ENCODE measurements at places on chromosomes 4 and X. TPM values are rescaled to one million over a fixed set of nuclear protein-coding genes. Genes with fewer than 3 reads are reported as not detected.

DNA sequence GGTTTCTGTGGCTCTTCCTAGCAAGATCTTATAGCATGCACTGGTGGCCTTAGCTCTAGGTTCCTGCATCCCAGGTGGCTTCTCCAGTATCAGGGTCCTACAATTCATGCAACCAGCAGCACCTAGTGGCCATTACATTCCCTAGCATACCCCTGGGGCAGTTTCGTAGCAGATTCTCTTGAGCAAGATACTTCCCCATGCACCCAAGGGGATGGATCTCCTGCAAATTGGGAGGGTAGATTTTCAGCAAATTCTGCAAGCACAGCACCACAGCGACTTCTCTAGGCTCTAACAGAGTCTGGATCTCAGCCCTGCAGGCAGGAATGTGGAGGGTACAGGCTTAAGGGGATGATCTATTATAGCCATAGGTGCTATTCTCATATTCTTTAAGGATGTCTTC, 13.1 kb upstream of the SLC9B1 start:
- DNase-seq = no peak

DNA sequence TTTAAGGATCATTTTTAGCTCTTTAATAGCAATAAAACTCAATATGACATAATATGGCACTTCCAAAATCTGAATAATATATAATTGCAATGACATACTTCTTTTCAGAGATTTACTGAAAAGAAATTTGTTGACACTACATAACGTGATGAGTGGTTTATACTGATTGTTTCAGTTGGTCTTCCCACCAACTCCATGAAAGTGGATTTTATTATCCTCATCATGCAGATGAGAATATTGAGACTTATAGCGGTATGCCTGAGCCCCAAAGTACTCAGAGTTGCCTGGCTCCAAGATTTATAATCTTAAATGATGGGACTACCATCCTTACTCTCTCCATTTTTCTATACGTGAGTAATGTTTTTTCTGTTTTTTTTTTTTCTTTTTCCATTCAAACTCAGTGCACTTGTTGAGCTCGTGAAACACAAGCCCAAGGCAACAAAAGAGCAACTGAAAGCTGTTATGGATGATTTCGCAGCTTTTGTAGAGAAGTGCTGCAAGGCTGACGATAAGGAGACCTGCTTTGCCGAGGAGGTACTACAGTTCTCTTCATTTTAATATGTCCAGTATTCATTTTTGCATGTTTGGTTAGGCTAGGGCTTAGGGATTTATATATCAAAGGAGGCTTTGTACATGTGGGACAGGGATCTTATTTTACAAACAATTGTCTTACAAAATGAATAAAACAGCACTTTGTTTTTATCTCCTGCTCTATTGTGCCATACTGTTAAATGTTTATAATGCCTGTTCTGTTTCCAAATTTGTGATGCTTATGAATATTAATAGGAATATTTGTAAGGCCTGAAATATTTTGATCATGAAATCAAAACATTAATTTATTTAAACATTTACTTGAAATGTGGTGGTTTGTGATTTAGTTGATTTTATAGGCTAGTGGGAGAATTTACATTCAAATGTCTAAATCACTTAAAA, 15.3 kb downstream of the ALB start:
- no peak for DNase-seq

GRCh38 chr4:766559-767283, 59.2 kb downstream of the CPLX1 start:
- peak; percentile 37 for DNase-seq

GRCh38 chr4:125522992-125523391, 208.2 kb downstream of the FAT4 start:
- DNase-seq = no peak

DNA sequence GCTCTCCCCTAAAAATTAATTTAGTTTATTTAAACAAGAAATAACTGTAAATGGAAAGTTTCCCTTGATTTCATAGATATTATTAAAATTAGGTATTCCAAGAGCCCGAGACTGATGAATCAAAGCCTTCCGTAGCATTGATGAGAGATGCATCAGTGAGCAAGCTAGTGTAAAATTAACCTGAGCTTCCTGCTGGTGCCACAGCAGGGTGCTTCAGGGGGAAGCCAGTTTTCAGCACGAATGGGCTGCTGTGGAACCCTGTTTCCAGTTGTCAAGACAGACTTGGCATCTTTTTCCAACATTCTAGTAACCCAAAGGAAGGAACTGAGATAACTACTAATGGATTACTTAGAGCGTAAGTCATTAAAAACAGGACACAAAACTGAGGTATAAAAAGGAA, 221.7 kb downstream of the RBMX2 start:
- DNase-seq = no peak

- no peak for DNase-seq
Observed at GRCh38 chr4:150268444-150268843, 190.2 kb downstream of the DCLK2 start.

DNA sequence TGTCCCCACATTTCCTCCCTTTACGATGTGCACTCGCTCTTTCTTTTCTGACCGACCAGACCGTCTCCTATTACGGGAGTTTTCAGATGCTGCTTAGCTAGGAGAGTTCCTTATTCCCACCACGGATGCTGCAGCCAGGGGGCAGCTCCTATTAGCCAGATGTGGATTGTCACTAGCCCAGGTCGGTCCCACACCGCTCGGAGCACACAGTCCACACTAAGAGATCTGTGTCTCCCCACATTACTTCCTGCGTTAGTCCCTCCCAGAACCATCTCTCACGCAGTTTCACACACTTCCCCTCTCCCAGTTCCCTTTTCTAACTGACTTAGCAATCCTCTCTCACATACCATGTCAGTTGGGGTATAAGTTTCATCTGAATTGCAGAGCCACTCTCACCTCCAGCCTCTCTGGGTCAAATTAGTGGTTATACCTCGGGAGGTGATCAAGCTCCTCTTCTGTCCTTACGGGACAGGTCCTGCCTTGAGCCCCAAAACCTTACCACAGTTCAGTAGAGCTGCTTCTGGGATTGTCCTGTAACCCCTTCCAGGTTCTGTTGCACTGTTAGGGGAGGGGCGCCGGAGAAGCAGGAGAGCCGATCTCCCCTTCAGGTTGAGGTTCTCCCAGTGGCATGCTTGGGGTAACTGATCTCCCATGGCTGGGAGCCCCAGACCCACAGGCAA, 28.2 kb downstream of the SULT1E1 start:
- DNase-seq = peak; percentile 78

DNA sequence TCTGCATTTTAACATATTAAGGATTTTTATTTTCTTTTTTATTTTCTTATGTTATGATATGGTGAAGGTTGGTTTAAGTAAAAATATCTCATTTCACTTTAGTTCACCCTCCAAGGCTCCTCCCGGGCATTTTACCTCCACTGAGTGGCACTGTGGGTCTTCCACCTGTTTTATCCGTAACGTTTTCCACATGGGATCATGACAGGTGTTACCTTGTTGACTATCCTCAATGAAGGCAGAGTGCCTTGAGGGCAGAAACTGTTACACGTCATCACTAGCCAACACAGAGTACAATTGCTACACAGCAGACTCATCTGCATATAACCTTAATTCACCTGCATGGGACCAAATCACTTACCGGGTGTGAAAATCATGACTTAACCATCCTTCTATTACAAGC, 105.8 kb downstream of the GEMIN8 start:
- no peak for DNase-seq

- no peak for DNase-seq
Observed at GRCh38 chr4:110878413-110878812, 255.5 kb upstream of the PITX2 start.

- no peak for DNase-seq
Observed at GRCh38 chr4:560061-560460, 16.0 kb downstream of the TMEM271 start.

DNA sequence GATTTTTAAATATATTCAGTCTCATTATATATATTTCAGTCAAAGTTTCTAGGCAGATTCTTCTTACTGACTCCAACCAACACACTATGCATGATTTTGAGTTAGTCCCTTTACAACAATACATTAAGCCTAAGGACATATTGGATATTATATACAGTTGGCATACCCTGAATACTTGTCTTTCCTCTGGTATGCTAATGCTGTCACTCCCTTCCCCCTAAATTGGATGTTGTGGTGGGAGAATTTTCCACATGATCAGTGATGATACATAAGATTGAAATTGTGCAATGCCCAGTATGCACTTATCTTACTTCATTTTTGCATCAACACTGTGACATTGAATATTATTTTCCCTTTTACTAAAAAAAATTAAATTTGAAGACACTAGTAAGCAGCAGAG, 935.2 kb downstream of the PCDH7 start:
- no peak for DNase-seq

DNA sequence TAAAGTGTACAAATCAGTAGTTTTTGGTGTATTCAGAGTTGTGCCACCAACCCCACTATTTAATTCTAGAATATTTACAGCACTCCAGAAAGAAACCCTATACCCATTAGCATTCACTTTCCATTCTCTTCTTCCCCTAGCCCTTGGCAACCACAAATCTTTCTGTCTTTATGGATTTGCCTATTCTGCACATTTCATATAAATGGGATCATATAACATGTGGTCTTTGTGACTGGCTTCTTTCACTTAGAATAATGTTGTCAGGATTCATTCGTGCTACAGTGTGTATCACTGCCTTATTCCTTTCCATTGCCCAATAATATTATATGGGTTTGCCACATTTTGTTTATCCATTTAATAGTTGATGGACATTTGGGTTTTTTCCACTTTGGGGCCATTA, 32.2 kb downstream of the SGMS2 start:
- no peak for DNase-seq

- DNase-seq = no peak
Observed at GRCh38 chrX:6959006-6959405, 188.5 kb upstream of the STS start.

GRCh38 chr4:24000470-24000831, 110.6 kb upstream of the PPARGC1A start:
- DNase-seq = no peak

DNA sequence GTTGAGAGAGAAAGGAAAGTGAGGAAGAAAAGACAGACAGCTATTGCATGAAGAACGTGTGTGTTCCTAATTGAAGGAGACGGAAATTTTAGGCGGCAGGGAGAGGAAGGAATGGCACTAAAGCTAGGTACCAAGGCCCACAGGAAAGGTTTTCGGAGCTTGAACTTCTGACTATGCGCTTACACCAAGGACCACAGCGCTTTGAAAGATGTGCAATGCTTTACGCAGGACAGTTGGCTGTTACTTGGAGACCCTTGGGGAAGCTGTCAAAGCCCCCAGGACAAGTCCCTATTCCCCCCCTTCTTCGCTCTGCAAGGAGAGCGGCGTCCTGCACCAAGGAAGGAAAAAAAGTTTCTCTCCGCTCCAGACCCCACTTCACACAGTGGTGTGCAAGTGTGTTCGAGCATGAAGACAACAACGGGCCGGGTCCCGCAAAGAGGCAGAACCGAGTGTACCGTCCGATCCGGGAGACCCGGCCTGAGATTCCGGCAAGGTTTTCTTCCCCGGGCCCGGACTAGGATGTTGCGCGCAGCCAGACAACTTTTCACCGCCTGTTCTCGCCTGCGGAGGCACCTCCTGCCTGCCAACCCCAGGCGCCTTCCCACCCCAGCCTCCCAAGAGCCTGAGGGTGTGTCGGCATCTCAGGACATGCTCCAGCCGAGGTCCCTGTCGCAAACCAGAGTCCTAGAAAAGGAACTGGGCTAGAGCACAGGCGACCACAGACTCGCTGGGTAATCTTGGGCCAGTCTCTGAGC, 896 bp downstream of the KDR start:
- DNase-seq = no peak

DNA sequence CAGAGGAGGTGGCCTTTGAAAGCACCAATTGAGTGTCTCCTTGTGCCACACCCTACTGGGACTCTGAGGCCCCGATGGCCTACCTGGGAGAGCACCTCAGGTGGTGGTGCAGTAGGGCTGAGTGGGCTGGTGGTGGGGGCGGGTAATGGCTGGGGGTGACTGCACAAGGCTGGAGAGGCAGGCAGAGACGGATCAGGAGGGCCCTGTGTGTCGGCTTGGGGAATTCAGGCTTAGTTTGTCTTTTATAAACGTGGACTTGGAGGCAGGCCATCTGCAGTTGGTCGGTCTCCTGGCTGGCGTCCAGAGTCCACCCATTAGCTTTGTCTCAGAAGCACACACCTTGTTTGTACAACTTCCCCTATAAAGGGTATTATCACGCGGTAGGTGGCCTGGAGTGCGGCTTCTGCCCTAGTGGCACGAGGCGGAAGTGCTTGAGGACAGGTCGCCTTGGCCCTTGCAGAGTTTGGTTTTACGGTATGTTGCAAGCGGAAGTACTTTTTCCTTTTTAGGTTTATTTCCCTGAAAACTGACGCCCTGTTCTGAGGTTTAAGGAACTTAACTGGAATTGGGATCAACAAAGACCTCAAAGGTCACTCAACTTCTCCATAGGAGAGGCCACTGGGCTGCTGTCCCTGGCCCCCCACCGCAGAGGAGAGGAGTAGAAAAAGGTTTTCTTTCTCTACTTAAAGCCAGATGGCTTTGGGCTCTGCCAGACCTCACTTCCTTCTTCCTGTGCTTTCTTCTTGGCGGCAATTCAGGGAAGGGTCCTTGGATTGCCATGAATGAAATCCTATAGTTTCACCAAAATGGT, 8.0 kb downstream of the TBC1D14 start:
- peak; percentile 91 for DNase-seq

DNA sequence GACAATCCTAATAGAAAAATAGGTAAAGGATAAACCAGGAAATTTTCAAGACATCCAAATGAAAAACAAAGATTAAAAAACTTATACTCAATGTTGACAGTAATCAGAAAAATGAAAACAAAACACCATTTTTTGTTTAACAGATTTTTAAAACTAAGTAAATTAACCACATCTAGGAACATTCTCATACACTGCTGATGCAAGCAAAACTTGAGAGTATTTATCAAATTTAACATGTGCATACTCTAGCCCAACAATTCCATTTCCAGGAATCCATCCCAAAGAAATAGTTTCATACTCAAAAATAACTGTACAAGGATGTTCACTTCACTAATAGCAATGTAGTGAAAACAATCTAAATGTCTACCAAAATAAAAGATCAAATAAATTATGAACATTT, 11.5 kb downstream of the ANKRD17 start:
- no peak for DNase-seq

GRCh38 chr4:2630556-2631273, 94.3 kb downstream of the FAM193A start:
- no peak for DNase-seq

- DNase-seq = no peak
Observed at GRCh38 chrX:10416424-10416823, 204.0 kb downstream of the MID1 start.

F8A2 gene
- not detected for total RNA-seq

UGT8 gene
- total RNA-seq = not detected

RBMXL3 gene
- not detected for total RNA-seq

ADGRG2 gene
- 0.62 TPM for total RNA-seq

RHOXF2 gene
- total RNA-seq = not detected

NHSL2 gene
- 5.7 TPM for total RNA-seq

CTAG2 gene
- total RNA-seq = not detected

TEX13A gene
- total RNA-seq = not detected

AMOT gene
- 9.9 TPM for total RNA-seq

CDS1 gene
- total RNA-seq = 0.68 TPM

FREM3 gene
- not detected for total RNA-seq

CPEB2 gene
- total RNA-seq = 23.7 TPM

HMGN5 gene
- total RNA-seq = 1.3 TPM
